HCT116 (cell line): ENCODE measurements at places on chromosomes 2 and 18.

GRCh38 chr2:20649576-20649975 lies 1.3 kb downstream of the HS1BP3 start:
- no peak for DNase-seq

- no peak for DNase-seq
Measured at GRCh38 chr2:62424899-62425298, 81.1 kb downstream of the TMEM17 start.

- peak; percentile 88 for DNase-seq
Measured at GRCh38 chr2:183124222-183124956, at the start of gene NUP35. Gene NUP35, plus strand, starts transcription at chr2:183124443. Its CDS starts 15 bp downstream, at chr2:183124458.

- DNase-seq: no peak
Measured at GRCh38 chr2:132460781-132461180, 44.2 kb downstream of the GPR39 start.

DNA sequence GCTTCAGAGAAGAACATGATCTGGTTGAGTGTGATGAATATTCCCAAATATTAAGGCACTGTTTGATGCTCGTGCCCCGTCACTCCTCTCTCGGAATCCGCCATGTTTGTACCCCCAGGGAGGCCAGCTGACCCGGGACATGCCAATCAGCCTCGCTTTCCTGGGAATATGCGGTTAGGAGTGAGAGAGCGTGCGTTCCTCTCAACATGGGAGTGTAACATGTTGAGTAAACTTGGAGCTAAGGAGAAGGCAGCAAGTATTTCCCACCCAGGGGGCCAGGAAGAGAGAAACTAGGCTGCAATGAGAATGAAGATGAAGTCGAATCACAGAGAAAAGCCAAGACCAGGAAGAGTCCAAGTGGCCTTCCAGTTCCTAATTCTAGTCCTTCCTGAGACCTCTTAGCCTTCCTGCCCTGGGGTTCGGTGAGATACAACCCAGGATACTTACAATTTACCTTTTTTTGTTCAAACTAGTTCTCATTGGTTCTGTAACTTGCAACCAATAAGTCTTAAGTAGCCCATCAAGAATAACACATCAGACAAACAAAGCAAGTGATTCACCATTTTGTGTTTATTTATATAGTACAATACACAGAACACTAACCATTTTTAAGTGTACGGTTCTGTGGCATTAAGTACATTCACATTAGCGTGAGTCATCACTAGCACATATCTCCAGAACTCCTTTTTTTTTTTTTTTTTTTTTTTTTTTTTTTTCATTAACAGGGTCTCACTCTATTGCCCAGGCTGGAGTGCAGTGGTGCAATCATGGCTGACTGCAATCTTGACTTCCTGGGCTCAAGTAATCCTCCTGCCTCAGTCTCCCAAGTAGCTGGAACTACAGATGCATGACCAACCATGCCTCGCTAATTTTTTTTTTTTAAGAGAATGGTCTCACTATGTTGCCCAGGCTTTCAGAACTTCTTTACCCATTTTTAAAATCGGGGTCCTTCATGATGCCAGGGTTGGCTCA lies 36.4 kb upstream of the SLC1A4 start:
- DNase-seq: no peak
